ENCODE measurements at places on chromosomes 13 and 19.

- DNase-seq: no peak
These were observed 13.5 kb downstream of the SPPL2B start for GRCh38 chr19:2341982-2342381.

DNA sequence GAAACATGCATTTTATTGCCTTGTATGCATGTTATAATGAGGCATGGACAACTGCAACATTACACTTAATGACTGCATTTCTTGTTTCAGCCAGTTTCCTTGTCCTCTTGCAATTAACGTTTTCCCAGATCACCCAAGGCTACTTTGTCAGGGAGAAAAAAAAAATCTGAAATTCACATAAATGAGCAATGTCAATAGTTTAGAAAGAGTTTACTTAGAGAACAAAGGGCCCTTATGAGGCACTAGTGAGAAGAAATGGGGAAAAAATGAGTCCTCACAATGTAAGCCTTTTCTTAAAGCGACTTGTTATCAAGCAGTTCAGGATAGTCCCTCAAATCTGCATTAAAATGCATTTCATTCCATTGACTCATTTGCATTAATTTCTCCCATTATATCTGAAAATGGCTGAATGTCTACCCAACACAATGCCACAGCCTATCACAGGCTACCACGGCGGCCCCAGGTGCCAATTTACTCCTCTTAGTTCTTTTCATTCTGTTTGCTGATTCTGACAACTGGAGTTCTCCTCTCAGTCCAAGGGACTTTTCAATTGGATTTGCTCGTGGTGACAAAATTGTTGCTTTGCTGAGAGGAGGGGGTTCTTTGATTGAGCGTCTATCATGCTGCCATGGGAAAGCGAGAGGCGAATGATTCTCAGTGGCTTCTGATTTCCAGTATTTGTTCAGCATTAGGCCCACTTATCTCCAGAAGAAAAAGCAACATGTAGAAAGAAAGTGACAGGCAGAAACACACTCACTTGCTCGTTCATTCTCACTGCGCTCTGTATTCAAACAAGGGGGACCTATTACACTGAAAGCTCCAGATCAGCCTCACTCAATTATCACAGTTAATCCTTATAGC is 107.1 kb downstream of the DACH1 start:
- no peak for DNase-seq

DNA sequence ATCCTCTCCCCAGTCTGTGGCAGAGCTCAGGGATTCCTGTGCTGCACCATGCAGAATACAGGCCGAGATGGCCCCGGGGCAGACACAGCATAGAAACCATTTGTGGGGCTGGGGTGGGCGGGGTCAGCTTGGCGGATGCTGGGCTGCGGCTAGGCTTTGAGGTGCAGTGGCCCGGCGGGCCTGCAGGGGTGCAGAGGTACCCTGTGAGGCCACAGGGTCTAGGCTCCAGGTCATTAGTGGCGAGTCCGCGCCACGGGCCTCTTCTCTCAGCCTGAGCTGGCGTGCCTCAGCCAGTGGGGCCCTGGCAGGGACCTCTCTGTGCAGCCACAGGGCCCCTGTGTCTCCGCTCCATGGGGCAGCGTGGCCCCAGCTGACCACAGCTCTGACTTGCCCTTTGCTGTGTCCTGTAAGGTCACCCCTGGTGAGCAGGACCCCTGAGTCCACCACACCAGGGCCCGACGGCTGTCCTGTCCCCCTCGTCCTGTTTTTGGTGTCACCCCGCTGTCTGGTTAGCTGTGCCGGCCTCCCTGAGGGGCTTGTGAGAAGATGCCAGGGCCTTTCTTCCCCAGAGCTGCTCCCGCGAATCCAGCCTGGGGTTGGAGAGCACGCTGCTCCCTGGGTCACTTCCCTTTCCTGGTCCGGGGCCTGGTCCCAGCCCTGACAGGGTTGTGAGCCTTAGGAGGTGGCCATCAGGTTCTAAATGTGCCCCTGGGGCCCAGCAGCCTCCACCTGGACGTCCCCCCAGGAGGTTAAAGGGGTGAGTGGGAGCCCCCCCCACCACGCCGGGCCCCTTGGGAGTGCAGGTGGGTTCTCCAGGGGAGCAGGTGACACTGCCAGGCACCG is 12.1 kb downstream of the KDM4B start:
- DNase-seq: no peak

DNA sequence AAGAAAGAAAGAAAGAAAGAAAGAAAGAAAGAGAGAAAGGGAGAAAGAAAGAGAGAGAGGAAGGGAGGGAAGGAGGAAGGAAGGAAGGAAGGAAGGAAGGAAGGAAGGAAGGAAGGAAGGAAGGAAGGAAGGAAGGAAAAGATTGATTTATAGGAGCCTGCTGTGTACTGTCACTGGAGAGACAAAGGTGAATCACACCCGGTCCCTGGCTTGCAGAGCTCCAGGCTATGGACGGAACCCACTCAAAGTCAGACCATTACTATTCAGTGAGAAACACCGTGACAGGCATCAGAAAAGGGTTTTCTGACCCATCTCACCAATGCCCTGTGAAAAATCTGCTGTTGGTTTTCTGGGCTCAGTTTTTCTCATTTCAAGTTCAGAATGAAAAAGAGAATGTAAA is 7.3 kb upstream of the CEACAM6 start:
- DNase-seq: no peak

GRCh38 chr13:109933476-109933875 is 147.1 kb upstream of the IRS2 start:
- no peak for DNase-seq

- no peak for DNase-seq
These were observed 6.4 kb downstream of the LGALS4 start for GRCh38 chr19:38806371-38806770.
